NCI-H69 (cell line): ENCODE measurements at places on chromosomes 5 and 9.

DNA sequence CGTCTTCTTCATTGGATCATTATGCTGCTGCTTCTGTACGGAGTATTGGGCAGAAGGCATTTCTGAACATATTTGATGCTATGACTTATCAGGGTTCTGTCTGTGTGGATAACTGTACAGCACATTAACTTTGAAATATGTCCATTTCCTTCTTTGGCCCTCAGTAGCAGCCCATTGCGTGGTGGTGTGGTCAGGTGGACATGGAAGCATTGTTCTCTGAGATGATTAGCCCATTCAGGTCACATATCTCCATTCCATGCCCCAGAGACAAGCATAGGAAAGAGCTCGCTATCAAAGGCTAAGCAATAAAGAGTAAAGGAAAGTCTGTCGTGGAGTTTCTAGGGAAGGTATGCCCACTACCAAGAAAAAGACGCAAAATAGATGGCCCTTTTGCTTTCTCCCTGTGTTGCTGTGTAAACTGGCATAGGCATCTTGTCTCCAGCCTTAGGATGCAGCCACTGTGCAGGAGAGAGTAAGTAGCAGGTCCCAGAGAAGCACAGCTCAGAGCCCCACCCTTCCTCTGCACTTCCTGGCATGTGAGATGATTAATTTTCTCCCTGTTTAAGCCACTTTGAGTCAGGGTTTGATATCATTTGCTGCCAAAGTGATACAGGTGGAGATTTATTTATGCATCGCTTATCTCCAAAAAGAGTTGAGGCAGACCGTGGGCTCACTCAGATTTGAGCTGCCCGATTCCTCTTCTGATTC lies 221.9 kb downstream of the PDZD2 start:
- DNase-seq, result no peak

GRCh38 chr5:59221769-59222168 lies 638.9 kb downstream of the RAB3C start:
- peak; percentile 39 for DNase-seq

DNA sequence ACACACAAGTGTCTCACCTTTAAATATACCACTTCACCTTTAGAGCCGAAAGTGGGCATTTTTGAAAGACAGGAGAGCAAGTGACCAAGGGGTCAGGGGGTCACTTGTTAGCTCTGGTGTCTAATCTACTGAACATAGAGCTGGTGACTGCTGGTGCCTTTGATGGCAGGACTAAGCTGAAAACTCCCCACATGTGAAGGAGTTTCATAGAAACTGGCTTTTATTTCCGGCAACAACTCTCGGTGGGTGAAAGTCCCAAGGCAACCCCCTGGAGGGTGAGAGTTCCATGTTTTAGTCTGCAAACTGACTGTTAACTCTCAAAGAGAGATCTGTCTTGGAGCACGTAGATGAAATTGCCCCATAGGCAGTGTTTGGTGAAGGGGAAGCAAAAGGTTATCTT lies 466.9 kb downstream of the DMRTA1 start:
- DNase-seq, result no peak

DNA sequence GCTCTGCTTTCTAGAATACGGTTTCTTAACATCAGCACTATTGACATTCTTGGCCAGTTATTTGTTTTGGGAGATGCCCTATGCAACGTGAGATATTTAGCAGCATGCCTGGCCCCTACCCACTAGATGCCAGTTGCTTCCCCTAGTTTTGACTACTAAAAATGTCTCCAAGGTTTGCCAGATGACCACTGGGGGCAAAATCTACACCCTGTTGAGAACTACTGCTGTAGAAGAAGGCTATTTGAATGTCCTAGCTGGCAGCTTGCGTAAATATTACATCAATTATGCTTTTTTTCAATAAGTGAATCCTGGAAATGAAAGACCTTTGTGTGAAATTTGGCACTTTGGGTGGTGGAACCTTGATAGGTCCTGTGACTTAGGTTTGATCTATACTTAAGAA lies 5.0 kb downstream of the NCBP1 start:
- peak; percentile 66 for DNase-seq

DNA sequence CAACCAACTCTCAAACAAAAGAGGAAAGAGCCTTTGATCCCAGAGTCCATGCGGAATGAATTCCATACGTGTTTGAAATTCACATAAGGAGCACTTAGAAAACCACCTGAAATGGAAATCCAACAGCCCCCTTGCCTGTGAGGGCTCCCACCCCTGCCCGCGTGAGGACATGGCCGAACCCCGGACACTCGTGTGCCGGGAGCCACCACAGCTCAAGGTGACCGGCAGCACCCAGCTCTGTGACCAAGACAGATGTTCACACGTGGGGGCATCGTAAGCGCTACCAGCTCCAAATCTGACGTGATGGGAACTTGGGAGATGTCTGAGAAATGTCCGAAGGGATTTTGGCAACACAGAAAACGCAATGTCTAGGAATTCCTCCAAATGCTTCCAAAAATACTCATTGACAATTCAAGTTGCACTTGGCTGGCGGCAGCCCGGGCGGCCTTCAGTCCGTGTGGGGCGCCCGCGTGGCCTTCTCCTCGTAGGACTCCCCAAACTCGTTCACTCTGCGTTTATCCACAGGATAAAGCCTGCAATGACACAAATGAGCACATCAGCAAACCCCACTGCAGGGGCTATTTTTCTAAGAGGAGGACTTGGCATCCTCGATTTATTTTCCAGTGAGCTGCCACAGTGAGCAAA lies 23.2 kb upstream of the TERT start:
- no peak for DNase-seq

DNA sequence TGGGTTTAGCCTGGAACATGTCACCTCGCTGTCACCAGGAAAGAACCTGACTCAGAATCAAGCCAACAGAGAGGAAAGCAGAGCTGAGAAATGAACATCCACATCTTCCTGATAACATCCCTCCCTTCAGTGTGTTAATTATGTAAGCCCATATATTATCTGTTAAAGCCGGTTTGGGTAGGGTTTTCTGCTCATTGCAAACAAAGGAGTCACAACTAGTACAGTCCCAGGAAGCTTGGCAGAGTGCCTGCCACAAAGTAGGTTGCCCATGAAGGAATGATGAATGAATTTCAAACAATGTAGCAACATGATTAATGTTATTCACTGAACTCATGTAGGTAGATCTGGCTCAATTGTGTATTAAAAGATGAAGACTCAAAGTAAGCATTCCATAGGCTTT lies 10.4 kb upstream of the PPARGC1B start:
- peak; percentile 89 for DNase-seq

- DNase-seq, result peak; percentile 82
These were observed 114.5 kb upstream of the LMX1B start for GRCh38 chr9:126499005-126499910.

DNA sequence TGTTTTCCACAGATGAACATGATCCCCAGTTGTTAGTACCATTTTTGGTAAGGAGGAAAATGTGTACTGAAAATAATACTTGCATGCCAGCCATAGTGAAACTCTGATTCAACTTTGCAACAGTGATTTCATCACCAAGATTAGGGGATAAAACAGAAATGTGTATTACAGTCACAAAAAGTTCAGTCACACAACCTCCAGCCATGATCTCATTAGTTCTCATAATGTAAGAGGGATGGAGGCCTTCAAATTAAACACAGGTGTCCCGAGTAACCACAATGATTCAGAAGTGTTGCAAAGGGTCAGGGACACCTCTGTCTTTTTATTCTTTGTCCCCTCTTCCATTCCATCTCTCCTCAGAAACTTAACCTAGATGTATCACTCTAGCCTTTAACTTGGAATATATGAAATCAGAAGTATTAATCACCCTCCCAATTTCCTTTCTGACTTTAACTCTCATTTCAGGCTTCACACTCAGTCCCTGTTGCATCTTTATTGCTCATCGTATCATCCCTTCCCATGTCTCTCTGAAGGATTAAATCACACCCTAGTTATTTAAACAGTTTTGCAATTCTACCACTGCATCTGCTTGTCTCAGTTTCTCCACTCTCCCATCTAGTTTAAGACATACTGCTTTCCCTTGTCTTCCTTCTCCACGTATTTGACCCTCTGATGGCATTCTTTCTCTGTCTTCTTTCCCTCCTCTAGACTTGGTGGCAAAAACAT lies 291.2 kb downstream of the ADAMTS6 start:
- DNase-seq, result no peak

DNA sequence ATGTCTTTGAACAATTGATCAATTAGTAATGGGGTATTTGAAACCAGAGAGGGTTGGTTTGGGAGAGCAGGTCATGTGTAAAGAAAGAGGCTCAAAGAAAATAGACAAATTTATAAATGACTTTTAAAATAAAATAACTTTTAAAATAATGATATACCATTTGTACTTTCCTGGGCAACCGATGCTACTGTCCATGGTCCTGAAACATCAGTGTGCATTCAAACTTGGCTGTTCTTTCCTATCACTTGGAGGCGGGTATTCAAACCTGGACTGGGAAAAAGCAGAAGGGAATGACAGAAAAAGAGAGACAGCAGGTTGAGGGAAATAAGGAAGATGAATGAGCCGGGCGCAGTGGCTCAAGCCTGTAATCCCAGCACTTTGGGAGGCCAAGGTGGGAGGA lies 1446.4 kb upstream of the WWC1 start:
- no peak for DNase-seq

DNA sequence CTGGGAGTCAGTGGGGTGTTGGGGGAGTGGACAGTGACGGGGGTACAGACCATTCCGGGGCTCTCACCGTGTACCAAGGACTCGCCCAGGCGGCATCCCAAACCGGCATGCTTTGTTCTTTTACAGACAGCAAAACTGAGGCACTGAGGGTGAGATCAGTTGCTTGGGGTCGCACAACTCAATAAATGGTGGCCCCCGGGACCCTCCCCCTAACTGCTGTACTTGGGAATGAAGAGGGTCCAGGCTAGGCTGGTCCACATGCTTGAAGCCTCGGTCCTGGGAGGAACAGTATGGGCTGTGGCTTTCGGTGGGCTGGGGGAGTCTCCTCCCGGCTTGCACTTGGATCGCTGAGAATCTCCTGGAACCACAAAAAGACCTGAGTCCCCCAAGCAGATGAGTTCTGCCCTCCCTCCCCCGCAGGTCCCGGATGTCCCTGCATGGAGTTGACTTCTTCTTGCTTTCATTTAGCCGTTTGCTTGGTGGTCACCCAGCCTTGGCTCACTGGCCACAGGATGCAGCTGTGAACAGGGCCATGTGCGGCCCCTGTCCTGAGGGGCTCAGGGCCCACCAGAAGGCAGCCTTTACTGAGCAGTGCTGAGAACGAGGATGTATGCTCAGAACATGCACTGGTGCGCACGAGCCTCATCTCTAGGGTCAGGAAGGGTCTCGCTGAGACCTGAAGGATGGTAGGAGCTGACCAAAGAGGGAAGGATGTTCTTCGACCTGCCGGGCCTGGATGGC lies 4.2 kb downstream of the LAMC3 start:
- DNase-seq, result no peak

GRCh38 chr5:139783436-139783965 lies 12.1 kb upstream of the PSD2 start:
- no peak for DNase-seq

DNA sequence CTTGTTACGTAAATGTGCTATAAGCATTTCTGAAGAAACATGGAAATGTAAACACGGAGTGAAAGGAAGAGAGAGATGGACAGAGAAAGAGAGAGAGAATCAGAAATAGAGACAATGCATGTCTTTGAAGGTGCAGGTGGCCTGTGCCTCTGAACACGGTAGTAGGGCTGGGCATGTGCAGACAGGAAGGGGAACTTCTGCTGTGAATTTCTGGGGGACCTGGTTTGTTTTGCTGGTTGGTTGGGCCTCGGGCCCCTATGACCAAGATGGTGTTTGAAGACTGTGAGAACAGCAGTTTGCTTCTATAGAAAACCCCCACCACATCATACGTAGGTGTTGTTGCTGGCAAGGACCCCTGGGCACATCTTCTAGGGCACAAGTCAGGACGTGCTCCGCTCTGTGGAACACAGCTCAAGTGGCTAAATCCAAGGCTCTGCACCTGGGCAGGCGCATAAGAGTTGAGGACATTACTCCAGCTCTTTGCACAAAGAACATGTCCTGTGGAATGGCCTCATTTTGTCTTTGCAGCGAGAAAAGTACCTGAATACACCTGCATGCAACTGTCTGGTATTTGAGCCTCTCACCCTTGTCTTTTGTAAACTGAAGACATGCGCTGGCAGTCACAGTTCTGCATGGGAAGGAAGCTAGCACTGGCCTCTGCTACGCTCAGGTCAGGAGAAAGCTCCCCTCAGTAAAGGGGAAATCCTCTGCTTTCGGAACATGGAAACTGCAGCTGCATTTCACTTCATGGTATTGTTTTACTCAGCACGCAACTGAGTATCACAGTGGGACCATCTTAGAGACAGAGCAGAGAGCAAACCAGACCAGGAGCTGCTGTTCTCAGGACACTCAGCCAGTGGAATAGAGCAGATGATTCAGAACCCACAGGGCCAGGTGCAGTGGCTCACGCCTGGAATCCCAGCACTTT lies 2.7 kb downstream of the OR2V2 start:
- no peak for DNase-seq

DNA sequence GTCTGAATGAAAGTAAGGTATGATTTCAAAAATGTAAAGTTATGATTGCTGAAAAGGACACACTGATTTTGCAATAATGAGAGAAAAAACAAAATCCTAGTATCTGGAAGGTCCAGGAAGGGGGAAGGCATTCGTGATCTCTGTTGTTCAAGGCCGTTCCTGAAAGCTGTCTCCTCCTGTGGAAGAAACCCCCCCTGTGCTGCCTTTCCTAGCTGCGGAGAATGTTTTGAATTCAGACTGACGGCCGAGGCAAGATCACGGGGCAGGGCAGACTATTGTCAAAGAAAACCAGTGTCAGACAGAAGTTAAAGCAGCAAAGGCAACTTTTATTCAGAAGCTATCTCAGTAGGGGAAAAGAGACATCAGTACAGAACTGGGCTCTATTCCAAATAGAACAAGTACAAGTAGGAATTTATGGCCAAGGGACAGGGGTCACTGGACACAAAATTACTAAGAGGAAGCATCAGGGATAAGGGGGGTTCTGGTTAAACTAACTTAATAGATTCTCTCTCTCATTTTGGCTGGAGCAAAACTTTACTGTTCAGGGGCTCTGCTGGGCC lies 61.9 kb upstream of the IGFBPL1 start:
- no peak for DNase-seq

GRCh38 chr5:163409384-163409783 lies 28.0 kb upstream of the CCNG1 start:
- DNase-seq, result no peak

GRCh38 chr5:82591021-82591515 lies 312.9 kb upstream of the RPS23 start:
- DNase-seq, result no peak

DNA sequence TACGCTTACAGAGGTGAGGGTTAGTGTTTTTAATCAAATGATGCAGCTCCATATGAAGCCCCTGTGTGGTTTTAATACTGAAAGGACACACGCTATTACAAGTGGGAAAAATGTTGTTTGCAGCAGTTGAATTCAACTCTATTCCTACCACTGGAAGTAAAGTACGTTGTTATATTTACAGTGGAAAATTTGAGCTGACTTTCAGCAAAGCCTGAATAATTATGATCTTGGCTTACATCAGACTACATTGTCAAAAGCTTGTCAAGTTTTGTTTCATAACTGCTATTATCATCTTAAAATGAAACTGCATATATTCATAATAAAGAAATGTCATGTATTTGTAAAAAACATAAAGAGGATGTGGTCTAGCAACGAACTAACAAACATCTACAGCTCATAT lies 818.5 kb downstream of the SEMA5A start:
- no peak for DNase-seq

GRCh38 chr9:96751815-96752214 lies 26.1 kb downstream of the ZNF510 start:
- DNase-seq, result no peak

- DNase-seq, result no peak
These were observed 43.8 kb downstream of the THBS4 start for GRCh38 chr5:80078921-80079320.
